ENCODE measurements at places on chromosomes 11 and 22.

GRCh38 chr22:49638788-49639187, 188.9 kb downstream of the BRD1 start:
- DNase-seq, result no peak

GRCh38 chr11:2525166-2525861, 80.5 kb downstream of the KCNQ1 start:
- no peak for DNase-seq

GRCh38 chr11:2289350-2289749, 12.4 kb downstream of the C11orf21 start:
- DNase-seq, result no peak

DNA sequence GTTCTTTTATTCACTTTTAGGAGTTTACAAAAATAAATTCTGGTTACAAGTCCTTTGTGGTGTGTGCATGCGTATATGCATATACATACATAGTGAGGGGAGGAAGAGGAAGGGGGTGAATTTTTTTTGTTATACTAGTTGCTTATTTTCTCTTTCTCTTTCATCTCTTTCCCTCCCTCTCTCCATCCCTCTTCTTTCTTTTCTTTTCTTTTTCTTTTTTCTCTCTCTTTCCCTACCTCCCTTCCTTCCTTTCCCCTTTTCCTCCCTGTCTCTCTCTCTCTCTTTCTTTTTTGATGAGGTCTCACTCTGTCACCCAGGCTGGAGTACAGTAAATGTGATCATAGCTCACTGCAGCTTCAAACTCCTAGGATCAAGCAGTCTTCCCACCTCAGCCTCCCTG, 14.1 kb downstream of the PPP6R2 start:
- no peak for DNase-seq

GRCh38 chr11:111631024-111631665, 28.9 kb downstream of the SIK2 start:
- DNase-seq, result no peak

GRCh38 chr11:23201936-23202522, 341.8 kb upstream of the CCDC179 start:
- no peak for DNase-seq

DNA sequence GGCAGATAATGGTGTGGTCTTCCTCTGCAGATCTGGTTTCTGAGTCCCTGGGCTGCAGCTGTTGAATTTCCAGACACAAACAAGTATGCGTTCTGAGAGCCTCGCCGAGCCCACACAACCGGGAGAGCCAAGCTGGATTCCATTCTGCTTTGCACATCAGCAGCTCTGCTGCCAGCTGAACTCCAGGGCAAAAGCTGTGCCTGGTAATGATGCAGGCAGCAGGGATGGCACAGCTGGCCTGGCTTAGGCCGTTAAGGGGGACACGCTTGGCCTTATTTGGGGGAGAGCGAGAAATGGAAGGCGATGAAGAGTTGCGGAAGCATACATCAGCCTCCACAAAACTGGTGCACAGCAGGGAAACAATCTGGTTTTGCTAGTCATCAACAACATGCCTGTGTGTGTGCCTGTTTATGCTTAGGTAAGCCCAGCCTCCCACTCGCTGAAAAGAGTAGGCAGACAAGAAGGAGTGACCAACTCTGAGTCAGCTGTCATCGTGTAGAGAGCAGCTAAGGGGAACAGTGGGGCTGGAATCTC, 25.1 kb downstream of the ADAMTS8 start:
- DNase-seq, result no peak

- no peak for DNase-seq
Measured at GRCh38 chr11:1218788-1219445, 3.9 kb upstream of the MUC5B start.

GRCh38 chr11:74602637-74603556, 10.5 kb downstream of the POLD3 start:
- no peak for DNase-seq

GRCh38 chr11:69352715-69353319, 58.9 kb downstream of the MYEOV start:
- DNase-seq, result no peak

DNA sequence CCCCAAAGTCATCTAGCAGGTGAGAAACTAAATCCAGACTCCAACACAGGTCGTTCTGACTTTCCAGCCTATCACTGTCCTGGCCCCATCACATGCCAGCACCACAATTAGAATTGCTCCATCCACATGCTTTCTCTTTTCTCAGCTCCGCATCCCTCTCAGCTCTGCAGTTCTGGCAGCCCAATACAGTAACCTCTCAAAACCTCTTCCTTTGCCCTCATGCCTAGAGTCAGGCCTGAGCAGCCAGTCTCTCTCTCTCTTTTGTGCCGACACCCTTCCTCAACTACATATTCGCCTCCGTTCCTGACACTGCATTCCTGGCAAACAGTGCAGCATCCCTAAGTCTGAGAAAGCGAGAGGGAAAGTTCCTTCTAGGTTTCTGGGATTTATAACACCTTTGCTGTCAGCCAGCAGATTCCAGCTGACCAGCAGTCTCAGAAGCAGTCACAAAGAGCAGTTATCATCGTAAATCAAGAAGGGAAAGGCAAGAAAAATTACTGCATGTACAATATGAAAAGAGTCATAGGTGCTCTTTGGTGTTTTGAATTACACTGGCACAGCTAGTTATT, 258.0 kb downstream of the FAT3 start:
- DNase-seq, result no peak

GRCh38 chr11:3920148-3920852, 64.8 kb downstream of the STIM1 start:
- peak; percentile 29 for DNase-seq

- DNase-seq, result no peak
Measured at GRCh38 chr11:68838572-68838964, 3.1 kb downstream of the CPT1A start.

DNA sequence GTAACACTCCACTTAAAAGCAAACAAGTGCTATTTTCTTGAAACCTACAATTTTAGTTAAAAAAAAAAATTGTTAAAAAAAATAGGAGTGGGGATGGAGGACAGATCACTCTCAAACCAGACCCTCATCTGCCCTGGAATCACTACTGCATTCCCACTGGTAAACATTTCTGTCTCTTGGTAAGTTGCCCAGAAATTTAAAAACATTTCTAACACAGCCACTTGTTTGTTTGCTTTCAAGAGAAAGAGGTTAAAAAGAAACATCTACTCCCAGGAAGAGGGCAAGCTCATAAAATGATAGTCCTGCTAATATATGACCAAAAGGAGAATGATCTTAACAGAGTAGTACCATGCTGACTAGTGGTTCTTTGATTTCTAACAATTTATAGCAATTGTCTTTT, 83.3 kb downstream of the SGSM3 start:
- no peak for DNase-seq

GRCh38 chr22:23100124-23100801, 29.9 kb downstream of the GNAZ start:
- DNase-seq, result no peak

GRCh38 chr11:45924927-45925326, 2.5 kb downstream of the LARGE2 start:
- no peak for DNase-seq

DNA sequence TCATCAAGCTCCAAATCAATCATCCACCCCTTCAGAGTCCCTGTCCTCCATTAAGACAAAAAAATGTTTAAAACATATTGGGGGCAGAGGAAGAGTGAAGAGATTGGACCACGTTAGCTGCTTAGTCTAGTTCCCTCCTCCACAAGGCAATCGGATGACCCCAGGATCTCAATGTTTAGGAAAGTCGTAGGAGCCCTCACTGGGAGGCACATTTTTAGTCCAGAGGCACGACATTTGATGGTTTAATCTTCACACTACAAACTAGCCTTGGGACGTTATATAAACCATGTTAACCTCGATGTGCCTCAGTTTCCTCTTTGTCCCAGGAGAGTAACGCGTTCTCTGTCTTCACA, 588 bp upstream of the FAT3 start:
- no peak for DNase-seq

DNA sequence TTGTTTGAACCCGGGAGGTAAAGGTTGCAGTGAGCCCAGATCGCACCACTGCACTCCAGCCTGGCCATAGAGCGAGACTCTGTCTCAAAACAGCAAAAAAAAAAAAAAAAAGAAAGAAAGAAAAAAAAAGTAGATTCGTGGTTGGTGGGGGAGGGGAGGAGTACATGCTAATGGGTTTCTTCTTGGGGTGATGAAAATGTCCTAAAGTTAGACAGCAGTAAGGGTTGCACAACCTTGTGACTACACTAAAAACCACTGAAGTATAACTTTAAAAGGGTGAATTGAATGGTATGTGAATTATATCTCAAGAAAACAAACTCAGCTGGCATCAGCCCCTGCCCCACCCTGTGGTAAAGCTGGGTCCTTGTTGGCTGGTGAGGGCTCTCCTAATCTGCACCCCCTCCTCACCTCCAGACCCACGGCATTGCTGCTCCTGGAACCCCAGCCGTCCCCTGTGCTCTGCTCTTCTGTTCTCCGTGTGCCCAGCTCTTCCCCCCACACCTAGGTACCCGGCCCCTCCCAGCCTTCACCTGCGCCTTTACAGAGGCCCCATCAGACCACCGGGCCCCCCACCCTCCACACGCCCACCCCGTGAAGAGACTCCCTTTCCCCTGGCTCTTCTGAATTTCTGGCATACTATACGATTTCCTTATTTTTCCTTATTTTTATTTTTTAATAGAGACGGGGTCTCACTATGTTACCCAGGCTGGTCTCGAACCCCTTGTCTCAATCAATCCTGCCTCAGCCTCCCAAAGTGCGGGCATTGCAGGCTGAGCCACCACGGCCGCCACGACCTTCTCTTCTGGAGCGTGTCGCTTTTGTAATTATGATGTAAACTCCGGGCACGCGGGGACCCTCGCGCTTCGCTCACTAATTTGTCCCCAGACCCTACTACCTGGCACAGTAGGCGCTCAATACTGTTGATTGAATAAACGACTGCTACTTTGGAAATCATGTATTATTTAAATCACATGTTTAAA, 924 bp upstream of the FADD start:
- DNase-seq, result no peak

- DNase-seq, result no peak
Measured at GRCh38 chr11:62353841-62354240, 16.6 kb downstream of the ASRGL1 start.

GRCh38 chr11:30758518-30758917, 172.4 kb upstream of the MPPED2 start:
- DNase-seq, result no peak

DNA sequence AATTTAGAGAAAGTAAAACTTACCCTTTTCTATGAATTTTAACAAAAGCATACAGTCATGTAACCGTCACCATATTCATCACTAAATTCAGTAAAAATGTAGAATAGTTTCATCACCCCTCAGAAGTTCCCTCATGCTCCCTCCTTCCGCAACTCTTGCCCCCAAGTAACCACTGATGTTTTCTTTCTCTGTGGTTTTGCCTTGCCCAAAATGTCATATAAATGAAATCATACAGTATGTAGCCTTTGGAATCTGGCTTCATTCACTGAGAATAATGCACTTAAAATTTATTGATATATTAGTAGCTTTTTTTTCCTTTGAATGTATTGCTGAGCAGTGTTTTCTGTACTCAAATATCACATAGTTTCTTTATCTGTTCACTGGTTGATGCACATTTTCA, 60.1 kb downstream of the DCUN1D5 start:
- no peak for DNase-seq

DNA sequence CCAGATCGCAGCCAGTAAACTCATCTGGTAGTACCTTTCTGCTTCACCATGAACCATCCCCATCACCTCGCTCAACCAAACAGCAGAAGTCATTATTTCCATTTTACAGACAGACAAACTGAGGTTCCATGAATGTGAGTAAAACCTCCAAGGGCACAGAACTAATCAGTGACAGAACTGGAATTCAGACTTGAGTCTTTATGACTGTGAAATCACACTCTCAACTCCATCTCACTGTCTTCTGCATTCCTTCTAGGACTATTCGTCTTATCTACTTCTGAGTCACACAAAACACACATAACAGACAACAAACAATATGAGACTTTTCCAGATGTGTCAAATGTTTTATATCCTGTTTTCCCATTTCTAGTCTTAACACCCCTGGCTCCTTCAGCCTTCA, 9.3 kb upstream of the NUP50 start:
- no peak for DNase-seq

DNA sequence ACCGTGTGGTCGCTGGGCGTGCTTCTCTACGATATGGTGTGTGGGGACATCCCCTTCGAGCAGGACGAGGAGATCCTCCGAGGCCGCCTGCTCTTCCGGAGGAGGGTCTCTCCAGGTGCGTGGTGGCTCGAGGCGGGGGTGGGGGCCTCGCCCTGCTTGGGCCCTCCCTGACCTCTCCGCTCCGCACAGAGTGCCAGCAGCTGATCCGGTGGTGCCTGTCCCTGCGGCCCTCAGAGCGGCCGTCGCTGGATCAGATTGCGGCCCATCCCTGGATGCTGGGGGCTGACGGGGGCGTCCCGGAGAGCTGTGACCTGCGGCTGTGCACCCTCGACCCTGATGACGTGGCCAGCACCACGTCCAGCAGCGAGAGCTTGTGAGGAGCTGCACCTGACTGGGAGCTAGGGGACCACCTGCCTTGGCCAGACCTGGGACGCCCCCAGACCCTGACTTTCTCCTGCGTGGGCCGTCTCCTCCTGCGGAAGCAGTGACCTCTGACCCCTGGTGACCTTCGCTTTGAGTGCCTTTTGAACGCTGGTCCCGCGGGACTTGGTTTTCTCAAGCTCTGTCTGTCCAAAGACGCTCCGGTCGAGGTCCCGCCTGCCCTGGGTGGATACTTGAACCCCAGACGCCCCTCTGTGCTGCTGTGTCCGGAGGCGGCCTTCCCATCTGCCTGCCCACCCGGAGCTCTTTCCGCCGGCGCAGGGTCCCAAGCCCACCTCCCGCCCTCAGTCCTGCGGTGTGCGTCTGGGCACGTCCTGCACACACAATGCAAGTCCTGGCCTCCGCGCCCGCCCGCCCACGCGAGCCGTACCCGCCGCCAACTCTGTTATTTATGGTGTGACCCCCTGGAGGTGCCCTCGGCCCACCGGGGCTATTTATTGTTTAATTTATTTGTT, 2.4 kb downstream of the PIM3 start:
- DNase-seq, result peak; percentile 18

DNA sequence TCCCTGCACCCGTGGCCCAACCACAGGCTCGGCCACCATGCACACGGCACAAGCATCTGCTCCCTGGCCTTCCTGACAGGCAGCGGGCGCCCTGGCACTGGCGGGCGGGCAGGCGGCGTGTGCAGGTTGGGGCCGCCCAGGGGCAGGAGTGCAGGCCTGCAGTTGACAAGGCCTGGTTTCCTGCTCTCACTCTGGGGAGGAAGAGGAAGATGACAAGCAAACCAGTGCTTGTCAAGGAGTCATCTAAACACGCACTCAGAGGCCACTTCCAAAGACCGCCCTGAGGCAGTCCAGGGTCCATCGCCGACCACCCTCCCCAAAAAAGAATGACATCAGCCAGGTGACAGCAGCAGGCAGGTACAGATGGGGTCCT, 65.3 kb upstream of the LINC01488 start:
- no peak for DNase-seq

DNA sequence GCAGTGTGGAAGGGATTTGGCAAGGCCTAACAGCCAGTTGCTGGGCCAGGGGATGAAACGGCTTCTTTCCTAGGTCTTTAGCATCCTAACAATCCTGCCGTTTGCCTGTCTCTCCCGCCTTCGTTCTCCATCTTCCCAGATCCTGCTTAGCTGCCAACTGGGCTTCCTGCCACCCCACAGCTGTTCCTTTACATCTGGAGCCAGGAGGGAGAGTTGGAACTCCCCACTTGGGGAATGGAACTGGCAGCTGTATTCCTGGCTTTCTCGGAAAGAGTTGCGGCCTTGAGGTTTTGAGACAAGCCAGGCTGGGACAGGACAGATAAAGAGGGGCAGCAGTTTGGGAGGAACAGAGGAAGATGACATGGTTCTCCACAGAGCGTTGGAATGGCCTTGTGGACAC, 59.6 kb downstream of the ST3GAL4 start:
- no peak for DNase-seq

GRCh38 chr11:352456-353031, 16.8 kb upstream of the B4GALNT4 start:
- no peak for DNase-seq
